ENCODE measurements at places on chromosomes 7 and 10. TPM values are rescaled to one million over a fixed set of nuclear protein-coding genes. Genes with fewer than 3 reads are reported as not detected.

DNA sequence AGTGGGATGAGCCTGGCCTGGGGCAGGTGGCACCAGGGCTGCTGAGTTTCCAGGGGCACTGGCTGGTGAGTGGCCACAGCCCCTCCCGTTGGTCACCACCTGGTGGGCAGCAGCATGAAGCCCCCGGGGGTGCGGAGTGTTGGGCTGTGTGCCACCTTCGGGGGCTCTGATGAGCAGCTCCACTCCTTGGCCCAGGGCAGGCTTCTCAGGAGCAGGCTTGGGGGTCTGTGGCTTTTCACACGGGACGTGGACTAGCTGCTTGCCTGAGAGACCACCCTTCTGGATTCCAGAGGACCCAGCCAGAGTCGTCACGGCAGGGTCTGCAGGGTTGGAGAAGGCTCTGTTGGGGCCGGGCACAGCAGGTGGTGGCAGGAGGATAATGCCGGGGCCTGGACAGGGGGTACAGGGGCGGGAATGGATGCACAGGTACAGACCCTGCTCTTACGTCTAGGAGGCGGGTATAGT lies 193.1 kb downstream of the ADARB2 start:
- no peak for DNase-seq

- DNase-seq: no peak
Observed at GRCh38 chr10:125911990-125912389, 15.6 kb downstream of the FANK1 start.

- no peak for DNase-seq
Observed at GRCh38 chr7:134842062-134842461, 62.6 kb downstream of the CALD1 start.

DNA sequence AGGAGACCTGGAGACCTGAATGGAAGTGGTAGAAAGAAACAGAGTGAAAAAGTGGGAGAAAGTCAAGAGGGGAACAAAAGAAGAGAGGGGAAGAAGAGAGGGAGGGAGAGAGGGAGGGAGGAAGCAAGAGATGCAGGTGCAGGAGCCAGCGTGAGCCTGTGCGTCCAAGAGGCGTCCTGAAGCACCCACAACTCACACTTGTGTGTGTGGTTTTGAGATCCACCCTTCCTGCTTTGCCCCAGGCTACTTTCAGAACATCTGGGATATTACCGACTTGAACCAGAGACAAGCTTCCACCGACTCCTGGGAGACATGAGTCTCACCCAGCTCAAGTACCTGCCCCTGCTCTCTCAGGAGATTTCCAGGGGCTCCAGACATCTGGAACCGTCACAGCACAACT lies 9.8 kb downstream of the AFAP1L2 start:
- no peak for DNase-seq

The DUSP5 gene
- 18.0 TPM for total RNA-seq

DNA sequence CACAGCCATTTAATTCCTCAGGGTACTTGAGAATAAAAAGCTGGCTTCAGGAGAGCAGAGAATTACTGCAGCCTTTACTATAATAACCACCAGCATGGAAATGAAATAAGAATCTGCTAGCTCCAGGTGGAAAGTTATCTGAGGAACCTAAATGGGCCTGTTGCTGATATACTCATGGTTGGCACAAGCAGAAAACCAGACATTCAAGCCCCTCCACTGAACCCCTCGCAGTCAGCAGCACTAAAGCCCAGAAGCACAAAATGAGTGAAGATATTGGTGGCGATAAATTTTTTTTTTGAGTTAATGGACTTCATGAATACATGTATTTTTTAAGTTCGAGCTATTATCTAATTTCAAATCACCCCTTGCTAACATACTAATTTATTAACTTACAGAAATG lies 303.9 kb upstream of the NRP1 start:
- DNase-seq: no peak

DNA sequence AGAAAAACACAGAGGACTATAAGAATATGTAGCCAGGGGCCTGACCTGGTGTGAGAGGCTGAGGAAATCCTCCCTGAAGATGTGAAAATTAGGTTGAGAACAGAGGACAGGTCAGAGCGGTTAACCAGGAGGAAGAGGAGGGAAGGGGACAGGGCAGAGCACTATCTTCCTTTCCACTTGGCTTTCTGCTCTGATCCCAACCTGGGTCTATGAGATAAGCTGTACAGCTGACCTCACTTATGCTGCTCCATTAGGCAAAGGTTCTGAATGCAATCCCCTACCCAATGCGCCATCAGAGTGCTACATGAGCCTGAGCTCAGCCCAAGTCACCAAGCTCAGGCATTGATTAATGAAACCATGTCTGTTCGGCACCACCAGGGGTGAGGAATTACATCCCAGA lies 10.5 kb downstream of the LIPA start:
- DNase-seq: no peak

- DNase-seq: no peak
Observed at GRCh38 chr10:130924138-130924819, 387.2 kb downstream of the TCERG1L start.

- no peak for DNase-seq
Observed at GRCh38 chr10:3502673-3503072, 282.3 kb downstream of the KLF6 start.

The DRGX gene
- 0.20 TPM for total RNA-seq

DNA sequence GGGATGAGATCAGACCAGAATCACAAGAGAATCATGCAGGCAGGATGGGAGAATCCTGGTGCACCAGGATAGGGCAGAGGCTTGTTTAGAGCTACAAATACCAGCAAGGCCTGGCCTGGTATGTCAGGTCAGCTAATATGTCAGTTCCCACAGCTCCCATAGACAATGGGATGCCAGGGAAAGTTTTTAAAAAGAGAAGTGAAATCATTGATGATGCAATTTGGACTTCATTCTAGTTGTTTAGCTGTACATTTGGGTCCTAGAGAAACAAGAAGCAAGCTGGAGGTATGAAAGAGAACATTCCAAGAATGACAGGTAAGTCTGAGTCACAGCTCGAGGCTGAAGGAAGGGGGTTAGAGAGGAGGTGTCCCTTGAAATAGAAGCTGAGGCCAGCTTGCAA lies 45.2 kb downstream of the GPR141 start:
- DNase-seq: peak; percentile 5

GRCh38 chr7:84384417-84384816 lies 189.8 kb upstream of the SEMA3A start:
- DNase-seq: no peak

DNA sequence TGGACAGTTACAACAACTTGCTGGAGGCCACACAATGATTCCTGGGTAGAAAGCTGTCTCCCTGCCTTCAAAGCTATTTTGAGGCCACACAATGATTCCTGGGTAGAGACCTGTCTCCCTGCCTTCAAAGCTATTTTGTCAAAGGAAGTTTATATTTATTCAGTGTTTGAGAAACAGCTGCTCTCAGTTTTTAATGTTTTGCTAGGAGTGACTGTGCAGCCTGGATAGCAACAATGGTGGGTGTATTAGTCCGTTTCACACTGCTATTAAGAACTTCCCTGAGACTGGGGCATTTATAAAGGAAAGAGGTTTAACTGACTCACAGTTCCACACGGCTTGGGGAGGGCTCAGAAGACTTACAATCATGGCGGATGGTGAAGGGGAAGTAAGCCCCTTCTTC lies 3.9 kb upstream of the SGPL1 start:
- no peak for DNase-seq

GRCh38 chr7:11505471-11505985 lies 326.5 kb downstream of the THSD7A start:
- no peak for DNase-seq

- no peak for DNase-seq
Observed at GRCh38 chr7:129907122-129907736, 45.5 kb downstream of the UBE2H start.

DNA sequence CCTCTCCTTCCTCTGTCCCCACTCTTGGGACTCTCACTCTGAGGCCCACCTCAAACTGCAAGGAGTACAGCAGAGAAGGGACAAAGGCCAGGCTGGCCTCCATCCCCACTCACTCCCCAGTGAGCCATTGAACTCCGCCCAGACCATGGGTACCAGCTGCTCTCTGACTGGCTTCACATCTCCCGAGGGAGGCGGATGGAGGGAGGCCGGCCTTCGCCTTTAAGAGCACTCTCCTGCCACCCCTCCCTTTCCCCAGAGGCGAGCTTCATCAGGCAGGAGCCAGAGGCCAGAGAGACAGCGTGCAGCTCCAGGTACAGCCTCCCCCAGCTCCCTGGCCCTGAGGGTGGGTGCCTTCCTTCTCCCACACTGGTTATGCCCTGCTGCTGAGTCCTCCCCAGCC lies 1.8 kb upstream of the LDB3 start:
- no peak for DNase-seq

GRCh38 chr10:13732465-13732881 lies 145.7 kb downstream of the PRPF18 start:
- no peak for DNase-seq

DNA sequence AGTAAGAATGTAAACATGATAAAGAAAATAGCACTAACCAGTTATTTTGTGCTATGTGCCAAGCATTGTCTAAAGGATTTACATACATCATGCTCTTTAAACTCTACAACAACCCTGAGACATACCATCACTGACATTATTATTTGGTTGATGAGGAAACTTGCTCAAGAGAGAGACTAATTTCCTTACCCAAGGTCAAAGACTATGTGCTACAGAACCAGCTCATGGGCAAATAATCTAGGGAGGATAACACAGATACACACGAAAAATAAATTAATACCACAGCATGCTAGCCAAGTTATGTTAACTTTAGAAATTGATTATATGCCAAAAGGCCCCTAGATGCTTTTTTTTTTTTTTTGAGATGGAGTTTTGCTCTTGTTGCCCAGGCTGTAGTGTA lies 2.7 kb downstream of the ANKRD16 start:
- no peak for DNase-seq

GRCh38 chr7:73437091-73437490 lies 3.5 kb downstream of the FZD9 start:
- DNase-seq: no peak

All from skin of body (tissue), 3 donors.